Heart left ventricle (tissue), 16 donors: ENCODE measurements at places on chromosomes 3 and 15. TPM values are rescaled to one million over a fixed set of nuclear protein-coding genes. Genes with fewer than 3 reads are reported as not detected.
A peak's percentile ranks its signal among the peaks of the same experiment; 100 is the strongest.

DNA sequence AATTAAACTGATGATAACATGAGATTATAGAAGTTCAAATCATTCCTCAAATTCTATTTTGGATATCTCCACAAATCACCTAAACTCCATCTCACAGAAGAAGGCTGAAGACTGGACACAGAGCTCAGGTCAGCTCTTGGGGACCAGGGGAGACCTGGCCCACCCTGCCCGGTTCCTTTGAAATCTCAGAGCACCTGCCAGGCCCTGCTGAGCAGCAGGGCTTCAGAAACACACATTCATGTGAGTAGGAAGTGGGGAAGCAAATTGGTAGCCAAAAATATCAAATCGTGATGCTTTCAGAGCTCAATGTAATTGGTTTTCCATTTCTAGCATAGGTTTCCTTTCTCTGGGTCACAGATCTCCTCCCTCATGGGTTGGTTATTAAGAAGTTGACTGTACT is 76.2 kb downstream of the OCA2 start:
- H3K27me3 ChIP-seq = no peaks in the 10 kb centered on the region
- no peak overlapping the region for H3K27ac ChIP-seq
- no peak for DNase-seq
- H3K4me1 ChIP-seq = no peaks in the 10 kb centered on the region
- no peak overlapping the region for H3K4me3 ChIP-seq

GRCh38 chr15:70197945-70198361 is 100.2 kb upstream of the TLE3 start:
- no peak for DNase-seq
- H3K36me3 ChIP-seq = no peaks in the 10 kb centered on the region
- no peak overlapping the region for H3K27ac ChIP-seq
- H3K4me3 ChIP-seq = no peak overlapping the region

GRCh38 chr3:2599471-2599870 is 500.8 kb downstream of the CNTN4 start:
- H3K36me3 ChIP-seq = no peaks in the 10 kb centered on the region
- no peaks in the 10 kb centered on the region for H3K27me3 ChIP-seq
- no peaks in the 10 kb centered on the region for H3K4me1 ChIP-seq
- no peak for DNase-seq

GRCh38 chr15:33136353-33136752 is 58.2 kb downstream of the FMN1 start:
- H3K4me1 ChIP-seq = no peaks in the 10 kb centered on the region
- no peak overlapping the region for H3K4me3 ChIP-seq
- H3K36me3 ChIP-seq = no peaks in the 10 kb centered on the region
- no peaks in the 10 kb centered on the region for H3K27me3 ChIP-seq
- H3K27ac ChIP-seq = no peak overlapping the region

- H3K4me1 ChIP-seq = no peaks in the 10 kb centered on the region
- no peak for DNase-seq
- no peaks in the 10 kb centered on the region for H3K36me3 ChIP-seq
- no peak overlapping the region for H3K4me3 ChIP-seq
- H3K27me3 ChIP-seq = no peaks in the 10 kb centered on the region
Measured at GRCh38 chr3:145750657-145751056, 410.3 kb downstream of the PLOD2 start.

- peaks cover 3% of the 10 kb centered on the region for H3K4me1 ChIP-seq
- DNase-seq = no peak
- H3K27ac ChIP-seq = no peak overlapping the region
- H3K4me3 ChIP-seq = no peak overlapping the region
- no peaks in the 10 kb centered on the region for H3K27me3 ChIP-seq
Measured at GRCh38 chr3:192299921-192300320, 427.4 kb downstream of the FGF12 start.

DNA sequence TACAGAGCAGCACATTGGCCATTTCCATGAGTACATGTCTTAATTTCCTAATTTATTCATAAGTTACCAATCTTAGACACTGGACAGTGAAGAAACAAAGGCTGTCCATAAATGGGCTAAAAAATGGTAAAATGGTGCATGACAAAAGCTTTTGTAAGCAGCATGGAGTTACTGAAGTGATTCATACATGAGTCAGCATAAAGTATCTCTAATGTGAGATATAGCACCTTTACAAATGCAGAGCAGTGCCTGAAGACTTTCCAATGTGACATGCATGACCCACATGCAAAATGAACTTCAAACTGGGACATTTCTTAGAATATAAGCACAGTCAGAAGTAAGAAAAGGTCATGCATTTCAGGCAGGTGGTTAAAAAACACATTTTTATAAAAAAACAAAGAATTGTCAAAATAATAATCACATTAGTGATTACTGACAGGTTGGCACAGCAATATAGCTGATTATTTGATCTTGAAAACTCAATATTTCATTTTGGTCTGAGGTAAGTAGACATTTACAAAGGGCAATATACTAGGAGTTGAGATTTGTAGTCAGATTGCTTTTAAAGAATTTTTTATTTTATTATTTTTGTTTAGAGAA is 299.3 kb downstream of the PLCL2 start:
- no peak for DNase-seq
- H3K27ac ChIP-seq = no peak overlapping the region
- peaks cover 23% of the 10 kb centered on the region for H3K36me3 ChIP-seq
- peaks cover 13% of the 10 kb centered on the region for H3K4me1 ChIP-seq
- H3K4me3 ChIP-seq = no peak overlapping the region
- H3K27me3 ChIP-seq = no peaks in the 10 kb centered on the region

GRCh38 chr3:132232231-132232792 is 84.9 kb upstream of the ACP3 start:
- H3K36me3 ChIP-seq = no peaks in the 10 kb centered on the region
- H3K4me1 ChIP-seq = no peaks in the 10 kb centered on the region
- H3K27me3 ChIP-seq = no peaks in the 10 kb centered on the region

- no peak for DNase-seq
- H3K4me3 ChIP-seq = no peak overlapping the region
- no peaks in the 10 kb centered on the region for H3K4me1 ChIP-seq
Measured at GRCh38 chr3:24060055-24060454, 115.0 kb downstream of the NR1D2 start.

DNA sequence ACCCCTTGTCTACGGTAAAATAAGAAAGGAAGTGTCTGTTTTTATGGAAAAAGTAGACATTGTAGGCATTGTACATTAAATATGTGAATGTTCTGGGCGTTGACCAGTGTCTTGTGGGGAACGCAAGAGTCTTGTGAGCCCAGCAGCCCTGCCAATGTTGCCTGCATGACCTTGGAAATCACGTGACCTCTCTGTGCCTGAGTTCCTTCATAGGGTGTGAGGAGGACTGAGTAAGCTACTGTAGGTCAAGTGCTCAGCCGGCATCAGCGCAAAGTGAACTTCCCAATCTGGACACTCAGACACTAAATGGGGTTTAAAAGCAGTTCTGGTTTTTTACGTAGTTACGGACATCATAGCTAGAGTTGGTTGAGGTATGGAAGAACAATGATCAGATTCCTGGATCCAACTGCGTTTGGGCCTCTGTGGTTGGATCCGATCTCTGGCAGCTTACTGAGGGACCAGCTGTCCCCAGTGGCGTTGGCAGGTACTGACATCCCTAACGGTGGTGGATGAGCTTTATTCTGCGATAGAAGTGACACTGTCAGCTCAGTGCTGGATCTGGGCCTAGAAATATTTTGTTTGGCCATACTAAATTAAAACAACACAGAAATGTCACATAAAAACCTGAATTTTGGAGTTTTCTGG is 63.8 kb downstream of the SPSB4 start:
- DNase-seq = no peak
- H3K36me3 ChIP-seq = no peaks in the 10 kb centered on the region
- no peak overlapping the region for H3K4me3 ChIP-seq
- H3K27me3 ChIP-seq = no peaks in the 10 kb centered on the region
- H3K27ac ChIP-seq = peak overlapping the region; percentile 39
- H3K4me1 ChIP-seq = peaks cover 3% of the 10 kb centered on the region

- no peak overlapping the region for H3K4me3 ChIP-seq
- DNase-seq = no peak
- no peak overlapping the region for H3K27ac ChIP-seq
- H3K36me3 ChIP-seq = no peaks in the 10 kb centered on the region
- peaks cover 2% of the 10 kb centered on the region for H3K27me3 ChIP-seq
Measured at GRCh38 chr3:14335774-14336748, 66.3 kb upstream of the SLC6A6 start.

DNA sequence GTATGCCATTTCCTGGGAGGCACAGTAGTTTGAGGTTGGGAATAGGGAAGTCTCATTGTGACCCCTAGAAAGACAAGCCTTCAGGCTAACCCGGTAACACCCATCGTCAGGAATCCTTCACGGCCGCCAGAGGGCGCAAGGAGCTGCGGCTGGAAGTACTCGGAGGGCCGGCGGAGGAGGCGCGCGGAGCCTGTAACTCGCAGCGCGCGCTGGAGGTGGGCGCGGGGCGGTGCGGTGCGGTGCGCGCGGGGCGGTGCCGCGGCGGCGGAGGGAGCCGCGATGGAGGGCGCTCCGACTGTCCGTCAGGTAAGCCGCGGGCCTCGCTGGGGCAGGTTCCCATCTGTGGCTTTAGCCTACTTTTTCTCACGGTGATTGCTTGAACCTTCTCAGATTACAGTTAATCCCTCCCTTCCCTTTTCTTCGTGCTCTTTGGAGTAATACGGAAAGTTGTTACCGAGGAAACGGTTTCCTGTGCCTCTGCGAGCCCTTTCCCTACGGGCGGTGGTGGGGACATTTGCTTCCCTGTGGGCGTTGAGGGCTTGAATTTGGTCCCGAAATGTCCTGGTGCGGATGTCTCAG is at the start of gene GRAMD1C:
Gene GRAMD1C, plus strand, starts transcription at position 158 of the 579 bp plus-strand sequence. Its CDS starts 122 bp downstream, at position 280.
- no peak within 1 kb of the TSS for H3K27ac ChIP-seq
- H3K27me3 ChIP-seq = no peaks in the 10 kb centered on the region
- DNase-seq = peak; percentile 94
- H3K36me3 ChIP-seq = no peaks in the 10 kb centered on the region

- DNase-seq = no peak
- peaks cover 24% of the 10 kb centered on the region for H3K4me1 ChIP-seq
- no peak within 1 kb of the TSS for H3K4me3 ChIP-seq
- no peak within 1 kb of the TSS for H3K27ac ChIP-seq
Measured at GRCh38 chr3:172447611-172448579, at the start of gene GHSR. Gene GHSR (minus strand): TSS chr3:172448456. CDS start chr3:172448413, 43 bp downstream.

GRCh38 chr3:145983101-145983500 is 177.9 kb downstream of the PLOD2 start:
- H3K36me3 ChIP-seq = no peaks in the 10 kb centered on the region
- no peak for DNase-seq
- no peak overlapping the region for H3K27ac ChIP-seq
- H3K27me3 ChIP-seq = no peaks in the 10 kb centered on the region
- H3K4me1 ChIP-seq = no peaks in the 10 kb centered on the region
- H3K4me3 ChIP-seq = no peak overlapping the region

- H3K36me3 ChIP-seq = no peaks in the 10 kb centered on the region
- DNase-seq = peak; percentile 77
- no peak overlapping the region for H3K4me3 ChIP-seq
- peaks cover 21% of the 10 kb centered on the region for H3K4me1 ChIP-seq
- no peaks in the 10 kb centered on the region for H3K27me3 ChIP-seq
- peak overlapping the region; percentile 71 for H3K27ac ChIP-seq
Measured at GRCh38 chr3:194871143-194871863, 185.6 kb downstream of the FAM43A start.

GRCh38 chr15:94273826-94274225 is 42.5 kb downstream of the MCTP2 start:
- H3K4me3 ChIP-seq = no peak overlapping the region
- H3K36me3 ChIP-seq = no peaks in the 10 kb centered on the region
- H3K4me1 ChIP-seq = no peaks in the 10 kb centered on the region
- H3K27ac ChIP-seq = no peak overlapping the region

DNA sequence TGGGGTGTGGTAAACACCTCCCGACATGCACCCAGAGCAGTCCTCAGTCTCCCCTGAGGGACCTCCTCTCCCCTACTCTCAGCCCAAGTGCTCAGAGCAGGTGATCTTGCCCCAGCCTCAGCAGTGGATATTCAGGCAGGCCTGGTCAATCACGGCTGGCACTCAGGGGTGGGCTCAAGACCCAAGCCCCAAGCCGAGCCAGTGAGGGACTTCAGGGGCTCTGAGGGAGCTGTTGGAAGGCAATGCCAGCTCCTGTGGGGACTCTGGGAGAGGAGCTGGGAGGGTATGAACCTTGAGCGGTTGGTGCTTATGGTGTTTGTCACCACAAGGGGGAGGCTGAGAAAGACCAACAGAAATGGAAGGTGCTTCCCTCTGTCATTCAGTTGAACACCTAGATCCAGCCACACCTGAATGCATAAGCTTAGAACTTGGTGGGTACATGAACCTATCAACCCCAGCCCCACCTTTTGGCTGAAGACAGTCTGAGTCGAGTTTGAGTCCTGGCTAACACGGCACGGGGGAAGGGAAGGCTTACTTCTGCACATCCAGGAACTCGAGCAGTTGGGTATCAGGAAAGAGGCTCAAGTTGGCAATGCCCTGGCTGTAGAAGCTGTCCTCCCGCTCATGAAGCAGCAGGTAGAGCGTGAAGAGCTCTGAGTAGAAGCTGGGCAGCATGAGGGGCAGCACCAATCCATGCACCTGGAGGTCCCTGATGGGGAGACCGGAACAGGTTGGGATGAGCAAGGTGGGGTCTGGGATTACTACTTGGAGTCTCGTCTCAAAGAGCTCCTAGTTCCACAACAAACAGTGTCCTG is 19.2 kb downstream of the ALS2CL start:
- no peak overlapping the region for H3K4me3 ChIP-seq
- DNase-seq = no peak
- no peaks in the 10 kb centered on the region for H3K4me1 ChIP-seq
- no peaks in the 10 kb centered on the region for H3K27me3 ChIP-seq
- peaks cover 70% of the 10 kb centered on the region for H3K36me3 ChIP-seq
- H3K27ac ChIP-seq = no peak overlapping the region

DNA sequence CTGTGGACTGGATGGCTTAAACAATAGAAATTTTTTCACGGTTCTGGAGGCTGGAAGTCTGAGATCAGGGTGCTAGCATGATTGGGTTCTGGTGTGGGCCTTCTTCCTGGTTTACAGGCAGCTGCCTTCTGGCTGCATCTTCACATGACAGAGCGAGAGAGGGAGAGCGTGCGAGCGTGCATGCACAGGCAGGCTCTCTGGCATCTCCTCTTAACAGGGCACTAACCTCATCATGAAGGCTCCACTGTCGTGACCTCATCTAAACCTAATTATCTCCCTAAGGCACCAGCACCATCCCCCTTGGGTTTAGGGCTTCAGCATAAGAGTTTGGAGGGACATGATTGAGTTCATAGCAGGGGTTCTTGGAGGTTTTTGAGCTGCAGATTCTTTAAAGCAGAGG is 292.0 kb upstream of the C2CD4B start:
- H3K36me3 ChIP-seq = no peaks in the 10 kb centered on the region
- no peak overlapping the region for H3K4me3 ChIP-seq
- H3K27me3 ChIP-seq = no peaks in the 10 kb centered on the region
- no peak for DNase-seq

DNA sequence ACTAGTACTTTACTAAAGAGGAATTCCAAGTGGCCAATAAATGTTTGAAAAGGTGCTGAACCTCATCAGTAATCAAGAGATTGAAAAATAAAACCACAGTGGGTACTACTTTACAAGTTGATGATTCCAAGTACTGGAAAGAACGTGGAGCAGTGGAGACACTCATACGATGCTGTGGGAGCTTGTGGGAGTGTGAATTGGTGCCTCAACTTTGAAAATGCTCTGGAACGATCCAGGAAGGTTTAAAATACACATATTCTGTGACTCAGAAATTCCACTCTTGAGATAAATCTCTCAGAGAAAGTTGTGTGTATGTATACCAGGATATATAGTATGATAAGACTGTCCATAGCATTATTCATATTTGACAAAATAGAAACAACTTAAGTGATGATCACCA is 9.3 kb downstream of the LRCH3 start:
- H3K4me1 ChIP-seq = peaks cover 43% of the 10 kb centered on the region
- no peaks in the 10 kb centered on the region for H3K36me3 ChIP-seq
- no peak overlapping the region for H3K4me3 ChIP-seq
- DNase-seq = no peak

Gene TTBK2
- 7.7 TPM for polyA plus RNA-seq

Gene RBP2
- not detected for polyA plus RNA-seq

Gene TF
- 3.8 TPM for polyA plus RNA-seq

Gene MEGF11
- not detected for polyA plus RNA-seq

Gene NANOGP8
- not detected for polyA plus RNA-seq

Gene BBX
- 9.1 TPM for polyA plus RNA-seq

Gene OR5K2
- polyA plus RNA-seq = not detected
